ENCODE measurements at places on chromosomes 6 and 20.

- no peak for DNase-seq
Observed at GRCh38 chr20:19889011-19889953, 127.9 kb upstream of the NAA20 start.

GRCh38 chr6:52149949-52150348 is 36.2 kb upstream of the IL17A start:
- no peak for DNase-seq

- no peak for DNase-seq
Observed at GRCh38 chr6:9044426-9044825, 609.1 kb upstream of the SLC35B3 start.

DNA sequence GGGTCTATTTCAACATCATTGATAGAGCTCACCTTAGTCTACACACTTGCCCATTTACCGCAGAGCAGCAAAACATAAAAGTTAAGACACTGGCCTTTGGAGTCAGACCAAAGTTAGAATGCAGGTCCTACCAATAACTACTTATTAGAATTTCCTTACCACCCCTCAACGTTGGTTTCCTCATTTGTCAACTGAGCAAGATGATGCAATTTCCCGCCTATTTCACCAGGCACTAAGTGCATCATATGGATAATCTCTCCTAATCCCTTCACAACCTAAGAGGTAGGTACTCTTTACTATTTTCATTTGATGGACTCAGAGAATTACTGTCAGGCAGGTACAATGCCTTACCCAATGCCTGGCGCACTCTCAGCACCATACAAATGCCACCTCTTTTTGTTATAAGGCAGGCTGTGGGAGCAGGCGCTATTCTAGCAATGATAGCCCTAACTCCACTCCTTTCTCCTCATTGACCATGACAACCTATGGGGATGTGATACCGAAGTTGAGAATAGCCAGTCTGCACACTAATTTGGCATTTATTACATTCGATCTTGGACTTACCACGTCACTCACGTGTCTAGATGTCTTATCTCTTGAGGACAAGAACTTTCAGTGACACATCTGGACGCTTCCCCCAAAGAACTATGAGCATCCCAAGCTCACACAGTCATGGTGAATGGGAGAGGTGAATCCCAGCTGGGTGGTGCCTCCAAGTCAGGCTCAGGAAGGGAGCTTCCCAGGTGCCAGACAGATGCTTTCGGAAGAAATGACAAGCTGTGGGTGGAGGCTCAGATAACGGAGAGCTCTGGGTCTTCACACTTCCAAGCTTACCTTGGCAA is 128.1 kb upstream of the STMND1 start:
- no peak for DNase-seq
